Left ventricle myocardium superior (tissue), 1 donor: ENCODE measurements at places on chromosomes 7 and 10.

- DNase-seq: no peak
Measured at GRCh38 chr7:109842386-109842785, 1248.5 kb upstream of the LRRN3 start.

GRCh38 chr7:116449950-116450349 lies 49.6 kb upstream of the CAV2 start:
- no peak for DNase-seq

GRCh38 chr10:32911285-32912016 lies 46.6 kb downstream of the ITGB1 start:
- no peak for DNase-seq

GRCh38 chr10:93062514-93063143 lies 2.0 kb downstream of the CYP26C1 start:
- DNase-seq: peak; percentile 36

DNA sequence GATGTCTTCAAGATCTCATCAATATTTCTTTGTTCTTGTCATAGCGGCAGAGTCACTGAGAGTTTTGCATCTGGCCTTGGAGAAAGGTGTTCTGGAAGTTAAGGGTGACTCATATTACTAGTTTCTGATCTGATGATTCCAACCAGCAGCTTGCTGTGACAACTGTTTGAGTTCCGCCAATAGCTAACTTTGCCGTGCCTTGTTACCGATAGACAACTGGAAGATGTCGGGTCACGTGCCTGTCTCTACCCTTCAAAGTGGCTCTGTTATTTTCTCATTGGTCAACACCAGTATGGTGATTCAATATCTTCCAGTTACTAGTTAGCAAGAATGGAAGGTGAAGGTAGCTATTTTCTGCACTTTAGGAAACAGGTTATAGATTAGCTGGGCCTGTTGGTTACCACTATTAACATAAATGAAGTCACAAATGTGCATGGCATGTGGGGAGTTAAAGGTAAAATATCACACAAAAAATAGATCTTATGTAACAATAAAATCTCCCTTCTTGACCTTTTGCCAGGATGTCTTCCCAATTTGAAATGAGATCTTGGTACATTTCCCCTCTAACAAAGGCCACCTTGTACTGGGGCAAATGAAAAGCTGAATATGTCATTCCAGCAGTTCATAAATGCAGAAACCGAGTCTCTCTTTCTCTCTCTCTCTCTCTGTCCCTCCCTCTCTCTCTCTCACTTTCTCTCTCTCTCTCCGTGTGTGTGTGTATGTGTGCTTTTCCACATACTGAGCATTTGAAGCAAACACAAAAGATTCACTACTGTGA lies 2.6 kb upstream of the MGAM2 start:
- DNase-seq: no peak

DNA sequence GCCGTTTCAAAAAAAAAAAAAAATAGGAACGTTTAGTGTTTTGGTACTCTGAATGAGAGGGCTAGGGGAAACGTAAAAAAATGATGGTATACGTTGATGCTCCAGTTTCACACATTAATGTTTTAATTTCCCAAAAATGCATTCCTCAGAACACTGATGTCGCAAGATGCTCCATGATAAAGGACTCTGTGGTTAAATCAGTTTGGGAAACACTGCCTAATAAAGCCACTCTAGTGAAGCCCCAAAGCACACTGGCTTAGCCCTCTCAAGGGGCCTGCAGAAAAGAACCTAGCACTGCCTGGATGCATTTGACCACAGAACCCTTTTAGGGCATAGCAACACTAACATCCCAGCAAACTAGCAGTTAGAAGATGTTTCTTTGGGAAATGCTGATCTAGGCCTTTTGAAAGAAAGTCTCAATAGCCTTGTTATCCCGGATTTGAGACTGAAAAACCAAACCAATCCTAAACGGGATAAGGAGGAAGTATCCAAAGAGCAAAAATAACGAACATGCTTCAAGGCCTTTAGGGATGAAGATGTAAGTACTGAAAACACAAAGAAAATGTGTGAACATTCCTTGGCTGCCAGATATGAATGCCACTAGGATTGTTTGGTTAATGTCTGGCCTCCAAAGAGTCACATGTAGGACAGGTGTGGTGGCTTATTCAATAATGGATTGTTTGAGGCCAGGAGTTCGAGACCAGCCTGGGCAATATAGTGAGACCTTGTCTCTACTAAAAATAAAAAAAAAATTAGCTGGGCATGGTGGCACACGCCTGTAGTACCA lies 11.0 kb downstream of the DLG5 start:
- DNase-seq: no peak

GRCh38 chr10:86087716-86088115 lies 278.9 kb downstream of the GRID1 start:
- DNase-seq: no peak

GRCh38 chr10:71575451-71575850 lies 144.1 kb downstream of the C10orf105 start:
- peak; percentile 81 for DNase-seq

DNA sequence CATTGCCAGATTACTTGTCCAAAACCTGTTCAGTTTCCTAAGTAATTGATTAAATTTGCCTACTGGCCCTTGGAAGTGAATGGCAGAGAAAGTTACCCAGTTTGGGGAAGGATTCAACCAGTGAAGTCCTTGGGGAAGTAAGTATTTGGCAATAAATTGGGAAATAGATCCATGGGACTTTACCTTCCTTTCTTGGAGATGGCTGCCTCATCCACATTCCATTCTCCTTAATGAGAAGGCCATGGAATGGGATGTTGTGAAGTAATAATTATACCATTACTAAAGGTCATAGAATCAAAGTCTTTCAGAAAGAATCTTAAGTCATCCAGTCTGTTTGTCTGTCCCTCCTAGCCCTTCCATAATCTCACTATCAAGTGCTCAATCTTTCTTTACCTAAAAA lies 4.5 kb upstream of the COPG2 start:
- DNase-seq: no peak

DNA sequence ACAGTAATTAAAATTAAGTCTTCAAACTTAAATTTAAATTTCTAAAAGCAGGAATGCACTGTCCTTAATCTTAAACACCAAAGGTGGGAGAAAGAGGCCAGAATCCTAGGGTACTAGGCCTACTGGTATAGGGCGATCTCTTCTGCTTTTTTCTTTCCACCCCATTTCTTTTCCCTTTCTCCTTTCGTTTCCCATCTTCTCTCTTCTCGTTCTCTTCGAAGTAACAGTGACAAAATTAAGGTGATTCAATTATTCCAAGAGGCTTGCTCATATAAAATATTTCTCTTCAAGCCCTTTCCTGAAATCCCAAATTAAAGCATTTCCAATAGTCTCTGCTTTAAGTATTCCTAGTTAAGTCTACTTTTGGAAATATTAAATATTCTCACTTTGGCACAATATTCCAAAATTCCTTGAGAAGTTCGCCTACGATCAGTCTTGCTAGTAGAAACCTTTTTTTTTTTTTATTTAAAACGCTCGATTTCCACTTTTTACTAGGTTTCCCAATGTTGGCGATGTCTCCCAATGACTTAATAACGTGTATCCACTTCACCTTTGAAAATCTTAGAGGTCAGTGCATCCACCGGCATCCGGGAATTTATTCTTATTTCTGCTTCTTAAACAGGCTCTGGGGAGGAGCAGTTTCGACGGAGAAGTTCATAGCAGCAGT lies 765 bp upstream of the LCOR start:
- DNase-seq: no peak

DNA sequence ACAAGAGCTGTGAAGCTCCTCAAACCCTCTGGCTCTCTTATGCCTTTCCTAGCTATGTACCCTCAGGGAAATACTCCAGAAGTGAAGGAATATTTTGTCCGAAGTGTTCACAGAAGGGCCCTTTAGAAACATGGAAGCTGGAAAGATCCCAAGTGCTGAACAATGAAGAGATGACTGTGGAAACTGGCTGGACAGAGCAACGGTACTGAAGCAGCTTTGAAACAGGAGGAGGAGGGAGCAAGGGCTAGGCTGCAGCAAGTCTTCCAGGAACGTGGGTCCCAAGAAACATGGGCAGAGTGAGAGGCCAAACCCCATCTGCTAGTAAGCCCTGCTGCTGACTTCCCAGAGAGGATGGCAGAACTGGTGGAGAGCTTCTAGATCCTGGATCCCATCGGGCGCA lies 3.0 kb upstream of the PSAP start:
- no peak for DNase-seq

- no peak for DNase-seq
Measured at GRCh38 chr7:139738101-139738489, 39.7 kb downstream of the HIPK2 start.

- no peak for DNase-seq
Measured at GRCh38 chr10:43390333-43390732, 18.7 kb downstream of the HNRNPF start.

DNA sequence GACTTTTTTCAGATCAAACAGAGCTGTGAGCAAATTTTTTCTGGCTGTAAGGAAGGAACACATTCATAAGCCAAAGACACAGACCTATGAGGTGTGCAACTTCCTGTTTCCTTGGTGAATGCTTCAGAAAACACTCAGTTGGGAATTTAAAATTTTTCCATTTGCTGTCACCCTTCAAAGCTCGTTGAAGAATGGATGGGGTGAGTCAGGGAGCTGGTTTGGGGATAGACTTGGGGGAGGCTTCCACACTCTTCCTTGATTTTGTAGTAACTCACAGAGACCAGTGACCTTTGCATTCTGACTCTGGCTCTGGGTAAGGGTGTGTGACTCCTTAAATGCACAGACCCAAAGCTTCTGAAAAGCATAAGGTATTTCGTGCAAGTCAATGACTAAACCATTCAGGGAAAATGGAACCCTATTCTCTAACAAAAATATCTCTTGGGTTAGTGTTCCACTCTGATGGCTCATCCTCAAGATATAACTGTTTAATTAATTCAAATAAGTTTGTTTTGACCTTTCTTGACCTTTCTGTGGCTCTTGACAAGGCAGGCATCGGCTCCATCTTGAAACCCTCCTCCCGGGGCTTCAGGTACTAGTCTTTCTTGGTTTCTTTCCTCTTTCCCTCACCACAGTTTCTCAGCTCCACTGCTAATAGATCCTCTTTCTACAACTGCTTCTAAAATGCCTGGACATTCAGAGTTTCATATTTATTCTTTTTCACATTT lies 227.8 kb upstream of the INHBA start:
- DNase-seq: no peak

- DNase-seq: no peak
Measured at GRCh38 chr7:16785321-16785720, 19.5 kb downstream of the AGR2 start.

DNA sequence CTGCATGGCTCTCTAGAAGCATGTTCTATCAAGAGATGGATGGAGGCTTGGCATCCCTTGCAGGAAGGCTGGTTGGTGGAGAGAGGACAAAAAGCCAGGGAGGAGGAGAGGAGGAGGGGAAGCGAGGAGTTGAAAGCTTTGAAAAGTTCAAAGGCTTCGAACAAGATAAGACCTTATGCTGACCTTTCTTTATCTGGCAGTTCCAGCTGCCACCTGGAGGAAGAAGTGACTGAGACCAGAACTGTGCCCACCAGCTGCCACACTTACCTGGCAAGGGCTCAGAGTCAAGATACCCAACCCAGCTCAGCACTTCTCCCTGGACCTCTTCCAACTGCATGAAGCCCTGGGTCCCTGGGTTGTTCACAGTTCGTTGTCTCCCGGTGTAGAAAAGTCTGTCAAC lies 14.8 kb downstream of the CCL24 start:
- DNase-seq: no peak

GRCh38 chr7:114832906-114833595 lies 88.8 kb upstream of the MDFIC start:
- DNase-seq: no peak

- DNase-seq: no peak
Measured at GRCh38 chr7:97601931-97602457, 129.9 kb upstream of the TAC1 start.

DNA sequence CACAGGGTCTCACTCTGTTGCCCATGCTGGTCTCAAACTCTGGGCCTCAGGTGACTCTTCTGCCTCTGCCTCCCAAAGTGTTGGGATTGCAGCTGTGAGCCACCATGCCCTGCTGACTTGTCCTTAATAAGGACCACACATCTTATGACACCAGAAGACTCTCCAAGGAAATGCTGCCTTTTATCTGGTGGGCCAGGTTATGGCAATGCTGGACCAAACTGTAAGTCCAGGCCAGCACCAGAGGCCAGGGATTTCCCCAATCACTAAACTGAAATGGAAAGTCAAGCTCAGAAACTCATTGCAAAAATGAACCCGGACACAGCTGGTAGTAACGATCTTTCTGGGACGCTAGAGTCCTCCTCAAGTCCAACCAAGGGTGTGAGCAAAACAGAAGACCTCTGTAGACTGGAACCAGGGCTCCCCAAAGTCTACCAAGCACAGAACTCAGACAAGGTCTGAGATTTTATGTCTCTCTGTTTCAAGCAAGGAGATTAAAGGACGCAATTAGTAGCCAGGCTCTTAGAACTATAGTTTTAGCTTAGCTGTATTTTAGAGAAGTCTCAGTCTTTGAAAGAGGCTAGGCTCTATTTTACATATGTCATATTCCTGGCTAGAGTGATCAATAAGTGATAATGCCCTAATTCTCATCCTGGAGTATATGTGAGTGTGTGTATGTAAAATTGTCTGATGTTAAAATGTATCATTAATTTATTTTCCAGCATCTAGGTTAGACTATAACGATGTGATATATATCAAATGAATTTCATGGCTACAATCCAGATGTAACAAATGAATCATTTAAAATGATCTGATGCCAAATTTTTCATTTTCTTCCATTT lies 74.0 kb upstream of the ITGB1 start:
- no peak for DNase-seq

DNA sequence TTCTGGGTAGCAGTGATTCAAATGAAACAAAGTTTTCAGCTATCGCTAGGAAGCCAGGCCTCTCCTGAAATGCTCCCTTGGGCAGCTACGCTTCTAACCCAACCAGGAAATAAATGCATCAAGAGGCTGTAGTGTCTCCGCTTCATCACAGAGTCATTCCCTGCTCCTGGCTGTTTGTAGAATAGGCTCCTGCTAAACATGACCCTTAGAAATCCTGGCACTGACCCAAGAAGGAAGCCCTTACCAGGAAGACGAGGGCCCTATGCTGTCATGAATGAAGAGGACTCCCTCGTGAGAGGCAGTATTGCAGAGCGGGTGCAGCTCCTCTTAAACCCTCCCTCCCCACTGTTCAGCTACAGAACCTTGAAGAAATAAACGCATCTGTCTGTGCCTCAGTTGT lies 48.3 kb downstream of the NOD1 start:
- DNase-seq: no peak

DNA sequence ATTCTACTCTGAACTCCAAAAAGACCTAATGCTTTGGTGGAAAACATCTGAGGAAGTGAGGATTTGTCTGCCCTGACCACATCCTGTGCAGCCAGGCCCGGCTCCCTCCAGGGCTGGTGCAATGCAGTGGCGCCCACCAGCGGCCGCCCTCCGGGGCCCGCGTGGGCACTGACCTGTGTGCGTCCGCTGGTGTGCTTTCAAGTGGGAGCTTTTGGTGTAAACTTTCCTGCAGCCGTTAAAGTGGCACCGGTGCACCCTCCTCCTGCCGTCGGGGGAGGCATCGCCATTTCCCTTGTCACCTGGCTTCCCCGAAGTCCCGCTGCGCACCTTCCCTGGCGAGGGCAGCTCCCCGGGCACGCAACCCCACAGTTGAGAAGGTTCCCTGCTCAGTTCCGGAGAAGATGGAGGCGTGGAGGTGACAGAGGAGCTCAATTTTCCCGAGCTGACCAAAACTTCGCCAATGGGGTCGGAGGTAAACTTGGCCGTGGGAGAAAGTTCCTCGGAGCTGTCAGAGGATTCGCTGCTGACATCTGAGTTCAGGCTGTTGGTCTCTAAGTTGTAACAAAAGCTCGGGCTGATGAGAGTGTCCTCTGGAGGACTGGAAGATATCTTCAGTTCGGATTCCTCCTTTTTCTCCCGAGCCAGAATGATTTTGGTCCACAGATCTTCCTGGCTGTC lies 3.4 kb downstream of the KLF6 start:
- peak; percentile 75 for DNase-seq
